Ovary (tissue), 10 donors: ENCODE measurements at places on chromosomes 3 and 15. TPM values are rescaled to one million over a fixed set of nuclear protein-coding genes. Genes with fewer than 3 reads are reported as not detected.

- DNase-seq = no peak
These were observed 530.8 kb downstream of the NSUN3 start for GRCh38 chr3:94593526-94594150.

DNA sequence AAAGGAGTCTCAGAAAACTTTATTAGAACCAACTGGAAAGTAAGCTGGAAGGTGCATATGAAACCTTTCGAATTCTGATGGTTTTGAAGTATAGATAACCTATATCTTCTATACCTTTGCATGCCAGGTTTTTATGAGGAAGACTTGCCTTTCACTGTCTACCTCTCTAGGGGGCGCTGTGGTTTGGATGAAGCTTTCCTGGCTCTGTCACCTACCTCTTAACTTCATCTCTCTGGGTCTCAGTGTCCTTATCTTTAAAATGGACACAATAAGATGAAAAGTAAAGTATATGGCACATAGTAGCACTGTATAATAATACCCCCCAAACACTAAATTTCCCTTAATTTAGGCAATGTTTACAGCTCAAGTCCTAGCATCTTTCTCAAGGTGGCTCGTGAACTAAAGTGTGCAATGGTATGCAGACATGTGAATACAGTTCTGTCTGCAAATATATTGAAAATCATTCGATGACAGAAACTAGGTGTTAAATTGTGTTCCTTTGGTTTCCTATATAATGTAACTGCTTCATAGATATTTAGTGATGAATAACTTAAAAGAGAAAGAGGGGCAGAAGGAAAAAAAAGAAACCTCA, 314.3 kb downstream of the CHST2 start:
- no peak for DNase-seq

The GXYLT2 gene
- total RNA-seq = 51.0 TPM

- DNase-seq = no peak
These were observed 32.0 kb downstream of the HCN4 start for GRCh38 chr15:73336756-73337155.

The LHFPL4 gene
- total RNA-seq = not detected

DNA sequence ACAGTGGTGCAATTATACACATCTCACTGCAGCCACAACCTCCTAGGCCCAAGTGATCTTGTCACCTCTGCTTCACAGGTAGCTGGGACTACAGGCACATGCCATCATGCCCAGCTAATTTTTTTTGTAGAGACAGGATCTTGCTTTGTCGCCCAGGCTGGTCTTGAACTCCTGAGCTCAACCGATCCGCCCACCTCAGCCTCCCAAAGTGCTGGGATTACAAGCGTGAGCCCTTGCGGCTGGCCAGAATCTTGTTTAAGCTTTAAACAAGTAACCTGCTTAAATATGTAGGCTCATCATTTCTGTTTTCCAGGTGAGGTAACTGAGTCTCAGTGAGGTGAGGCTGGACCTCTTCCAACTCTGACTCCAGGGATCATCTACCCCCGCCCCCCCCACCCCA, 7.7 kb upstream of the PSTPIP1 start:
- no peak for DNase-seq

- no peak for DNase-seq
These were observed 144.4 kb downstream of the DNAJB8 start for GRCh38 chr3:128322030-128323022.

- DNase-seq = no peak
These were observed 397.4 kb upstream of the AZI2 start for GRCh38 chr3:28745916-28746617.

- no peak for DNase-seq
These were observed 250.1 kb downstream of the DIPK2A start for GRCh38 chr3:144221761-144222160.

DNA sequence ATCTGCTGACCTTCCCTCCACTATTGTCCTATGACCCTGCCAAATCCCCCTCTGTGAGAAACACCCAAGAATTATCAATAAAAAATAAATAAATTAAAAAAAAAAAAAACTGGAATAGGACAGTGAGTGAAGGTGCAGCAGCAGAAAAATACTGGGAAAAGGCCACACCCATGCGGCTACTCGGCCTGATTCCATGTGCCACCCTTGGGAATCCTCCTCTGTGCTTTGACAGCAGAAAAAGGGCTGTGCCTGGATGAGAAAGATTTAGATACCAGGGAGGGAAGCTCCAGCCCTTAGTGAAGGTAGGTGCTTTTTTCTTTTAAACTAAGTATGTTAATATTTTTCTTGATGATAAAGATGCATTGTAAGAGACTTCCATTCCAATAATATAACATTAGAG, 107.8 kb downstream of the CTNNB1 start:
- no peak for DNase-seq

DNA sequence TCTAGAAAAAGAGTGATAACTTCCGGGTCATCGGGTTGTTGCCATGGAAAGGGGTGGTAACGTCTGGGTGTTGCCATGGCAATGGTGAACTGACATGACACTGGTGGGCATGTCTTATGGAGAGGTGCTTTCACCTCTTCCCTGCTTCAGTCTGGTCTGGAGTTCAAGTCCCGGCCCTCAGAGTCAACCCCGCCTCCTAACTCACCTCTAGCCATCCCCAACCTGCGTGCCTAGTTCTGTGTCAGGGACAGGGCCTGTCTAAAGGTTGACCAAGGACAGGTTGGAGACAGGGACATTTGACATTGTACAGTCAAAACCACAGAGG, 96.0 kb downstream of the LSM3 start:
- DNase-seq = no peak

- peak; percentile 56 for DNase-seq
These were observed 88.0 kb downstream of the HMG20A start for GRCh38 chr15:77508541-77509243.

DNA sequence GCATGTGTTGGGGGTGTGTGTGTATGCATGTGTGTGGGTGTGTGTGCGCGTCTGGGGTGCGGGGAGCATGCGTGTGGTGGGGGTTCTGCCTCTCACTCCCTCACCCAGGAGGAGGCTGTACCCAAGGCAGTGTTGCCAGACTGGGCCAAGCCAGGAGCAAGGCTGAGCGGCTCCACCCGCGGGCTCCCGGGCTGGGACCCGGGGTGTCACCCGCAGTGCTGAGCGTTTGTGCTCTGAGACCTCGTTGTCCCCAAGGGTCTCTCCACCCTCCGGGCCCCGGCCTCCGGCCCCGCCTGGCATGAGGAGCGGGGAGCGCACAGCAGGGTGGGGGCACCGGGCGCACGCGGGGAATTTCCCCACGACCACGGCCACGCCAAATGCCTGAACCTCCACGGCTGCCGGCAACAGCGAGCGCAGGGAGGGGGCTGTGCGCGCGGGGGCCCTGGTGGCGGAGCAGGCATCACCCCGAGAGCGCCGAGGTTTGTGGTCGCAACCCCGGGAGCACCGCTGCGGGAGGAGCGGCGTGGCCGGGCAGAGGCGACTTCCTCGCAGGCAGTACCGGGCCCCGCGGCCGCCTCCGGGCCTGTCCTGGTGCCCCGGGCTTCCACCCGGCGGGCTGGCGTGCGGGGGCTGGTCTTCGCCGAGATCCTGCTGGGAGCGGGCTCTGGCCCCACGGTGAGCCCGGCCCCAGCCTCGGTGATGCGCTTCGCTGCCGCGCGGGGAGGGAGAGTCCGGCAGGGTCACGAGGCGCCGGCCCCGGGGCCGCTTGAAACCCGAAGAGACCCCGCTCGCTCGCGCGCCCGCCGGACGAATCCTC, 7.4 kb upstream of the OCA2 start:
- DNase-seq = no peak
